ENCODE measurements at places on chromosomes 5 and 9. TPM values are rescaled to one million over a fixed set of nuclear protein-coding genes. Genes with fewer than 3 reads are reported as not detected.

Gene SMU1
- 23.5 TPM for total RNA-seq

Gene NMUR2
- not detected for total RNA-seq

Gene ANKRD18B
- 7.9 TPM for total RNA-seq

Gene RBM27
- 20.5 TPM for total RNA-seq

GRCh38 chr5:102753889-102754766 lies 977 bp upstream of the PAM start:
- no peak for DNase-seq

DNA sequence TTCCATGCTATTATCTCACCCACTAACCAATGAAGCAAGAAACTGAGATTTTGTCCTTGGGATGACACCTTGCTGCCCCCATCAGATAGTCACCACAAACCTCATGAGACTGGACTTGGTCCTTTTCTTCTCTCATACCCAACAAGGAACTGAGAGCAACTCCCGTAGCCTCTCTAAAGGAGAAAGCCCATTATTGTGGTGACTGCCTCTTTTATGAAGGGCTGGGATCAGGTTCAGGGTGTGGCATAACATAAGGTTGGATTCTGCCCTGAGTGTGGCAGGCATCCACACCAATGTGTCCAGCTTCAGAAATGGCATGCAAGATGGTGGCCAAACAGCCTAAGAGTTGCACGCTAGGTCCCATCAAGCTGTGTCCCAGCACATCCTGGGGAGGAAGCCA lies 1.3 kb upstream of the ACTL7A start:
- no peak for DNase-seq

DNA sequence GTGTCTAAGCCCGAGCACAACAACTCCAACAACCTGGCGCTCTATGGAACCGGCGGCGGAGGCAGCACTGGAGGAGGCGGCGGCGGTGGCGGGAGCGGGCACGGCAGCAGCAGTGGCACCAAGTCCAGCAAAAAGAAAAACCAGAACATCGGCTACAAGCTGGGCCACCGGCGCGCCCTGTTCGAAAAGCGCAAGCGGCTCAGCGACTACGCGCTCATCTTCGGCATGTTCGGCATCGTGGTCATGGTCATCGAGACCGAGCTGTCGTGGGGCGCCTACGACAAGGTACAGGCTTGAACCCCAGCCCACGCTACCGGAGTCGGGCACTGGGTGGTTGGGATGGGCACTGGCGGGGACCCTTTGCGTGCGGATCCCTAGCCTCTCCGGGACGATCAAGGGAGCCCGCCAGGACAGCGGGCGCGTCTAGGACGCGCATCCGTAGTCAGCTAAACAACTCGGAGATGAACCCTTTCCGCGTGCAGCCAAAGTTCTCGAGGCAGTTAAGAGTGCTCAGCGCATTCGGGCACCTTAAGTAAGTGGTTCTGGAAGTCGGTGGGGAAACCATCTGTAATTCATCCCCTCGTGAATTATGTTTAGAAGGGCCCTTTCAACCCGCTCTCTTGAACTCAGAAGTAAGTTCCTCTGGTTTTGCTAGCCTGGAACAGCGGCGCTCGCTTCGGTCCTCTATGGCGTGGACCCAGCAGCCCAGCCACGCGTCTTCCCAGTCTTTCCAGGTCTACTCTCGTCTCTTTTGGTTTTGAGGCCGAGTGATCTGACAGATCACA lies 1.3 kb downstream of the KCNN2 start:
- no peak for DNase-seq

Gene TMEM171
- total RNA-seq = 65.9 TPM

Gene PTPRD
- total RNA-seq = not detected

- DNase-seq = no peak
These were observed 187.7 kb downstream of the TLE4 start for GRCh38 chr9:79759460-79759859.

Gene WNT8A
- total RNA-seq = not detected
